ENCODE measurements at places on chromosomes 7 and 10. TPM values are rescaled to one million over a fixed set of nuclear protein-coding genes. Genes with fewer than 3 reads are reported as not detected.

GRCh38 chr10:42960491-42960990 lies 116.3 kb upstream of the RET start:
- no peak for DNase-seq

- no peak for DNase-seq
These were observed 124.7 kb downstream of the WDR11 start for GRCh38 chr10:120975868-120976225.

DNA sequence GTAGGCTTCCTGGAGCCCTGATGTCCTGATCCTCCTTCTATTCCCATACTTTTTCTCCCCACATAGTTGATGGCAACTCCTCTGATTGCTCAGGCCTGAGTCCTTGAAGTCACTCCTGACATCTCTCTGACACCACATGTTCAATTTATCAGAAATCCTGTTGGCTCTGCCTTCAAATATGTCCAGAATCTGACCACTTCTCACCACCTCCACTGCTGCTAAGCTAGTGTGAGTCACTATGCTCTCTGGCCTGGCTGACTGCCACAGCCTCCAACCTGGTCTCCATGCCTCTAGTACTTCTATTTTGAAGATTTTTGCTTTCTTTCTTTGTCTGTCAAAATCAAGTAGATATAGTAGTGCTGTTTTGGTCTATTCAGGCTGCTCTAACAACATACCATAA lies 53.0 kb downstream of the TMEM229A start:
- no peak for DNase-seq

DNA sequence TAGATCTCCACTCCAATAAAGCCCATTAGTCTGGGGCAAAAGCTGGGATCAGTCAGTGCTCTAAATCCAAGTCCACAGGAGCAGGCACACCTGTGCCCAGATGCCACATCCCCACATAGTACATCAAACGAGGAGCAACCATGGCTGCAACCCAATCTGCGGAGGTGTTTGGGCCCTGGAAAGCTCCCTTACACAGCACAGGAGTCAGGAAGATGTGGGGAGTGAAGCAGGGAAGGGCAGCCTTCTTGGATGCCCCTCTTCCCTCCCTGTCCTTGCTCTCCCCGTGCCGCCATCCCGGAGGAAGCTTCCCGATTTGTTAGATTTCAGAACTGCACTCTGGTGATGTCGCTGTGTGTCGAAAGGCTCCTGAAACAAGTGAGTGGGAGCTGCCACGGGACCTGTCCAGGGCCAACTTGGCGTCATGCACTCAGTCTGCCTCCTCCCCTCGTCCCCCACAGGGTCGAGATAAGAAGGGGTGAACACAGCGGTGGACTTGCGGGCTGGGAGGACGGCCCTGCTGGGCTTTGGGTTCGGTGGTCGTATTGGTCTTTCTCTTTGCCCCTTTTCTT lies 230.6 kb upstream of the GRB10 start:
- DNase-seq: no peak

DNA sequence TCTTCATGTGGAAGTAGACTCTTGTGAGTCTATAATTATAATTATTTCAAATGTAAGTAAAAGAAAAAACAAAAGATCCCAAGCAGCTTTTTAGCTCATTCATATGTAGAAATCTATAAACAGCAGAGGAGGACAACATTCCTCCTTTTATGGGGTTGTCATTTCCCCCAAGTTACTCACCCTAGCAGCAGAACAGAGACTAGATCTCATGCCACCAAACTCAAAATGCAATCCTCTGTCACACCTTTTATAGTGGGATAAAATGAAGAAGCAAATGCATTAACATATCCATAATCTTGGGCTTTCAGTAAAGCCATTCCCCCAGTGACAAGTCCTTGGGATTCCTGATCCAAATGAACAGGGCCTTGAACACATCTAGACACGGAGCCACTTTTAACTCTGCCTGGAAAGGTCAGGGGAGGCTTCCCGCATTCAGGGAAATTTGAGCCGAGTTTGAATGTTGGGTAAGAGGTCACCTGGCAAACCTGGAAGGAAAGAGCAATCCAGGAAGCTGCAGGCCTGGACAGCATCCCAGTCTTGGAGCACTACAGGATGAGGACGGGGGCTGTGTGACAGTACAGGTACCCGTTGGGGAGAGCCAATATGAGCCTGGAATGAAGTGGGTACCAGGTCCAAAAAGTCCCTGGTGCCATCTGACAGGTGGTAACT lies 76.4 kb downstream of the DOCK4 start:
- DNase-seq: peak; percentile 32

DNA sequence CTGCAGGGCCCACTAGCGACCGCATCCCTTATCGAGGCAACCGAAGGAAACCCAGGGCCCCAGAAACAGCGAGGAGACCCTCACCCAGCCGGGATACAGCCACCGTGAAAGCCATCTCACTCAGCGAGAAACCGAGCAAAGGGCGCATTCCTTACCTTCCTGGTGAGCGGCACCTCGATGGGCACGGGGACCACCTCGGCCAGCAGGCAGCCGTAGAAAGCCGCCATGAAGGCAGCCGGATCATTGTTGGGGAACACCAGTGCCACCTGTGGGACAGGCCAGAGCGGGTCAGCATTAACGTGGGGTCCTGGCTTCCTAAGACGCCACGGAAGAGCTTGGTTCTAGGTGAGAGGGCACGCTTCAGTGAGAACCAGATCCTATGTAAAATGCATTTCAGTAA lies 263.7 kb downstream of the ZMYND11 start:
- no peak for DNase-seq

DNA sequence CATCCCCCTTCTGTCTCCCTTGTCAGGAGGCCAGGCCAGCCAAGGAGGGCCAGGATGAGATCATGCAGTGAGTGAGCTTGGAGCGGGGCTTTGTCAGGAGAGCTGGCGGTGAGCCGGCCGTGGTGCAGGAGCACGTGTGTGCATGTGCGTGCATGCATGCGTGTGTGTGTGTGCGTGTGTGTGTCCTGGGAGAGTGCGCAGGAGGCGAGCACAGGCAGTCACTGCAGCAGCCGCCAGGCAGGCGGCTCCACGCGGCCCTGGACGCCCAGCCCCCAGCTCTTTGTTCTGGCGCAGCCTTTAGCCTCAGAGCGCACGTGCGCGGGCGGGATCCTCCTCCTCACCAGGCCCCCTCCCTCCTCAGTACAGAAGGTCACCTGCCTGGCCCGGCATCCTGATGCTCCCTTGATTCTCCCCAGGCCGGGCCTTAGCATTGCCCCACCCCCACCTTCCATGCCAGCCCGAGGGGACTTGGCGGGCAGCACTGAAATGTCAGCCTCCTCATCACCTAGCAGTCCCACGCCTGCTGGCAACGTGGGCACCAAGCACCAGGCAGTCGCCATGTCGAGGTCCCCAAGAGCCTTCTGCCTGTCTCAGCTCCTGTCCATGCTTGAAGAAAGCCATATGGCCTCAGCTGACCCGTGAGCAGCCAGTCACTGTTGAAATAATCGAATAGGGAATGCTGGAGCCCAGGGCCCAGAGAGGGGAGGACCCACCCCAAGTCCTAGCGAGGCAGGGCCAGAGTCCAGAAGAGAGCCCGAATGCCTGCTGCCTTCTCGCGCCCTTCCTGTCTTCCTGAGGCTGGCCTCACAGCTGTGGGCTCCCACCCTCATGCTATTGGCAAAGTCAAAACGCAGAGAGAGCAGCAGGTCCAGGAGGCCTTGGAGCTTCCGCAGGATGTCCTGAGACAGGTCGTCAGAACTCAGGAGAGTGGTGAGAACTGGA lies 125.9 kb upstream of the PPIF start:
- DNase-seq: peak; percentile 87

GRCh38 chr10:61974601-61975390 lies 73.3 kb downstream of the ARID5B start:
- no peak for DNase-seq

DNA sequence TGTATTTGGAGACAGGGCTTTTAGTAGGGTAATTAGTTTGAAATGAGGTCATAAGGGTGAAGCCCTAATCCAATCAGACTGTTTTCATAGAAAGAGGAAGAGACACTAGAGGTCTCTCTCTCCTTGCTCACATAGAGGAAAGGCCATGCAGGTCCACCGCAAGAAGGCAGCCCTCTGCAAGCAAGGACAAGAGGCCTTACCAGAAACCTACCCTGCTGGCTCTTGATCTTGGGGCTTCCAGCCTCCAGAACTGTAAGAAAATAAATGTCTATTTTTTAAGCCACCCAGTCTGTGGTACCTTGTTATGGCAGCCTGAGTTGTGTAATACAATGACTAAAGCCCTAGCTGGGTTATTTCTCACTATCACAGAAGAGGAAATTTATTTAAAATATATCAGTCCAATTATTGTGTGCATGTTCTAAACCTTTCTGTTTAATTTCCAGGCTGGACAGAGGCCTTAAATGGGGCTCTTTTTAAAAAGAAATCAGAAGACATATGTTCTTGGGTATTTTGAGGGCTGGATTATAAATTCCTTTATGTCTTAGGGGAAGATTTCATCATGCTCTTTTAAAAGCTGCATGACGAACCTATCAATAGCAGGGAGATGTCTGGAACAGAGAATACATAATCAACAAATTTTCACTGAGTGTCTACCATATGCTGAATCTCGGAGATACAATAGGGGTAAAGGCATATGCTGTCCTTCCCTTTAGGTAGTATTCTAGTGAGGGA lies 12.9 kb upstream of the TMEM26 start:
- no peak for DNase-seq

GRCh38 chr10:63798599-63799498 lies 277.6 kb downstream of the REEP3 start:
- DNase-seq: no peak

DNA sequence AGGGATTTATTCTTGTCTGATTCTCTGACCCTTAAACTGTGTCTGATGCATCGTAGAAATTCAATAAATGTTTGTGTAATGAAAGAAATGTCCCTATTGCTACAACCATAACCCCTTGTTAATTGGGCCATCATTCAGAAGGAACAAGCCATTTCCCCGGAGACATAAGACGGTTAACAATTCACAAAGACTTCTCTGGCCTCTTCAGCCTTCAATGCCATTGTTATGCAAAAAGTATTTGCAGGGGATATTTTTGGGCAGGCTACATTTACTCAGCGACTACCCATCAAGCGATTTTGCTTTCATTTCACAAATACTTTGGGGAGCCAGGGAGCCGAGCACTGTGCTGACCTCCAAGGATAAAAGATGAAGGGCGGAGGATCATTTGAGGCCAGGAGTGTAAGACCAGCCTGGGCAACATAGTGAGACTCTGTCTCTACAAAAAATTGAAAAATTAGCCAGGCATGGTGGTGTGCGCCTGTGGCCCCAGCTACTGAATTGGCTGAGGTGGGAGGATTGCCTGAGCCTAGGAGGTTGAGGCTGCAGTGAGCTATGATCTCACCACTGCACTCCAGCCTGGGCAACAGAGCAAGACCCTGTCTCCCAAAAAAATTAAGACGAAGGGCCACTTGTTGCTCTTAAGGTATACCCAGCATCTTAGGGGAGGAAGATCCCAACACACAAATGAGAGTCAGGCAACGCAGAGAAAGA lies 20.0 kb upstream of the SDK1 start:
- no peak for DNase-seq

DNA sequence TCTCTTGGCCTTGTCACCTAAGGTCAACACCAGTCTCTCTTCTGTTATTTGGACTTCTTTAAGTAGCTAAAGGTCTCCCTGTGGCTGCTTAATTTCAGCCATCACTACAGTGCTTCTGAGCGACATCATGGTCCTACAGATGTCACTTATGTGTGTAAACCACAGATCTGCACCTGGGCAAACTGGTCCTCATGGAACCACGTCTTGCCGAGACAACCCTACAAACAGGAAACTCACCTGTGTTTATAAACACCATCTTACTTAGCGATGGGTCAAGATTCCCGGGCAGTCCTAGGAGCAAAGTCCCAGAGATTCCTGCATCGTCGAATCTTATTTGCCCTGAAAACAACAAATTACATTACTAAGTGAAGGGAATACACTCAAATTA lies 27.8 kb downstream of the KLF6 start:
- no peak for DNase-seq

GRCh38 chr10:31836569-31837406 lies 91.8 kb downstream of the ARHGAP12 start:
- no peak for DNase-seq

- peak; percentile 20 for DNase-seq
These were observed at the start of gene BMPR1A for GRCh38 chr10:86756511-86757112. BMPR1A (plus strand) TSS chr10:86756619; CDS start chr10:86876019, 119,400 bp downstream.

DNA sequence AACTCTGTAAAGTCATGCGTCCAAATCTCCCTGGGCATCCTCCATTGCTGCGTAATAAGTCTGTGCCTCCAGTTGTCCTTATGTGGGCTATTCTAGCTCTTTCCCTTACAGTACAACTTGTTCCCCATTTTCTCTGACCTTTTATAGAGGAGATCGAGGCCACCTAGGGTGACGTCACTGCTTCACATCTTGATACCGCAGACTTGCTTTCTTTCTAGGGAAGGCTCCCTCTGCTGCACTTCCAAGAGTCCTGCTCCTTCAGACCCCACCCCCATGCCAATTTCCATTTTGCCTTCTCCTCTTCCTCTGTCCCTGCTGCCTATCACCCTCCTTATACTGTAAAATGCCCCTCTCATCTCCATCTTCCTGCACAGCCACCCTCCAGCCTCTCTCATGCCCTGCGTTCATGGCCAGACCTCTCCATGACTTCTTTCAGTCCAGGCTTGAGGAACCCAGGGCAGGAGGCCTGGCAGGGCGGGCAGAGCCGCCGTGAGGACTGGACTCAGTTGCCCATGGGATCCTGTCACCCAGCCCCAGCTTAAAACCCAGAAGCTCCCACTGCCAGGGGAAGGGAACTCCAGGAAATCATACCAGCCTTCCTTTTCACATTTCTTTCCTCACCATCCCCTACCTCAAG lies 57.5 kb downstream of the CAMK1D start:
- no peak for DNase-seq

DNA sequence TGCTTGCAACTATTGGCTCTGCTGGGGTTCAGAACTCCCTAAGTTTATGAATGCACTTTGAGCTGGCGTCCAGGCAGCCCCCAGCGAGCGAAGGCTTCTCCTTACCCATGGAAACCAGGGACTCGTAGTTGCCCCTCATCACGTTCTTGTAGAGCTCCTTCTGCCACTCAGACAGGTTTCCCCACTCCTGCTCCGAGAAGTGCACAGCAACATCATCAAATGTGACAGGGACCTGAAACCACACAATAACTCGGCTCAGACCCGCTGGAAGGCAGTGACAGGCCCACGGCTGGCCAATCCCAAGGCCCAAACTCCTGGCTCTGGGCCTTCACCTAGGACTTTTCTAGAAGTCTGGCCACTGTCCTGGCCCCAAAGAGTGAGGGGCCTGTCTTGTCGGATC lies 6.9 kb downstream of the ZNF777 start:
- DNase-seq: no peak

DNA sequence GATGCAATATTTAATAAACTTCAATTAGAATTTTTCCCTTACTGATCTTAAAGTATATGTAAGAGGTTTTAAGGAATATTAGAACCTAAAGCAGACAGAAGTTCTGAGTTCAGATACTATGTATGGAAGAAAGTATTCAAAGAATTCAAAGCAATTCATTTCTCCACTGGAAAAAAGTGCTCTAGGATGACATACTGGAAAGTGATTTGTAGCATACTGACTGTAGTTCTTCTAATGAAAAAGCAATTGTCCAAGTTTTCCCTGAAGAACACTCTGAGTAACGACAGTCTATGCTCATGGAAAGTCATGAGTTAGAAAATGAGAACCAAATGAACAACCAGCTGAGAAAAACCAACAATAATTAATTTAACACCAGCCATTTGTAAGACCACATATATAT lies 180.8 kb upstream of the SLC26A5 start:
- DNase-seq: no peak

ITPRID1 gene
- 0.27 TPM for total RNA-seq

ADRA2A gene
- total RNA-seq: 8.5 TPM

AKR1C3 gene
- 1.6 TPM for total RNA-seq

INSYN2A gene
- 12.6 TPM for total RNA-seq

AKR1C4 gene
- total RNA-seq: not detected

CFAP69 gene
- 16.8 TPM for total RNA-seq

PRKG1 gene
- 58.3 TPM for total RNA-seq

CNPY1 gene
- 19.4 TPM for total RNA-seq

MSS51 gene
- 6.5 TPM for total RNA-seq

RBM20 gene
- 0.91 TPM for total RNA-seq

SPDYE8 gene
- not detected for total RNA-seq

Data from cerebellum (tissue), 4 donors.